ENCODE measurements at places on chromosomes 1 and 21.

DNA sequence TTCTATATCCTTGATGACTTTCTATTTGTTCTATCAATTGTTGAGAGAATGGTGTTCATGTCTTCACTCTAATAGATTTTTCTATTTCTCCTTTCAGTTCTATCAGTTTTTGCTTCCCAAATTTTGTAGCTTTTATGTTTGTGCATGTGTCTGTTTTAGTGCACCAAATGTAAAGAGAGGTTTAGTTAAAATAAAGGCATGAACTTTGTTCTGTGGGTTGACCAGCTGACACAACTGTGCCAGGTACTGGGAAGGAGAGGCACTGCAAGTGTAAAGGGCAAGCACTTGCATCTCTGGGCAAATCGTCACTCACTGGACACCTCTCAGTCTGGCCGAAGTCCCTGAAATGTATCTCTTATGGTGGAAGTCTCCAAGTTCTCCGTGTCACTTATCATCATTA is 38.6 kb upstream of the ABCD3 start:
- DNase-seq = no peak

DNA sequence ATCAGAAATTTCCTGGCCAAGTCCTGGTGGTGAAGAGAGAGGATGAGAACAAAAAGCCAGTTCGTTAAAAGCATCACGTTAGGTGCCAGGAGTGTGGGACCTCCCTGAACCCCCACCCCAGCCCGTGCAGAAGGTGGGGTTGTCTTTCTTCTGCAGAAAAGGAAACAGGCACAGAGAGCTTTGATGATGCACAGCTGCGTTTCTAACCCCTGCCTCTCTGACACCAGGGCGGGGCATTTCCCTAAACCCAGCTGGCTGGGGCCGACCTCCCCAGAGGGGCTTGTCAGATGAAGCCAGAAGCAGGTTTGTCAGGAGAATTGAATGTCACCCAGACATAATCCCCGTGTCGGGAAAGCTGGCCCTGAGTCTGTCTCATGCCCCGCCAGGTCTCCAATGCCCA is 189.3 kb upstream of the EDN2 start:
- DNase-seq = peak; percentile 73

GRCh38 chr1:156608981-156609380 is 7.7 kb upstream of the GPATCH4 start:
- peak; percentile 88 for DNase-seq

DNA sequence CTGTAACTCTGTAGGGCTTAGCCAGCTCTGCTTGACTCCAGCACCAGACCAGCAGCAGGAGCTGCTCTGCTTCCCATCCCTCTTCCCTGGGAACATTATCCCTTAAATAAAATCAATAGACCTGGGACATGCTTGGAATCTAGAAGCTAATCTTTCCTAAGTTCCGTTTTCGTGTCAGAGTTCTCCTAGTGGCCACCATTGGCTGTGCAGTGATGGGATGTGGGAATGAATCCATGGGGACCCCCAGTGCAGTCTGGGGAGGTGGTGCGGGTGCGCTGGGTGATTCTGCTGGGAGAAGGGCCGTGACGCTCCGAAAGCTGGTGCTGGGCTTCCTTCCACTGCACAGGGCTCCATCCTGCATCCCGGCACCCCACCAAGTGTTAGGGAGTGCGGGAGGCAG is 202.7 kb downstream of the CAMTA1 start:
- DNase-seq = no peak

DNA sequence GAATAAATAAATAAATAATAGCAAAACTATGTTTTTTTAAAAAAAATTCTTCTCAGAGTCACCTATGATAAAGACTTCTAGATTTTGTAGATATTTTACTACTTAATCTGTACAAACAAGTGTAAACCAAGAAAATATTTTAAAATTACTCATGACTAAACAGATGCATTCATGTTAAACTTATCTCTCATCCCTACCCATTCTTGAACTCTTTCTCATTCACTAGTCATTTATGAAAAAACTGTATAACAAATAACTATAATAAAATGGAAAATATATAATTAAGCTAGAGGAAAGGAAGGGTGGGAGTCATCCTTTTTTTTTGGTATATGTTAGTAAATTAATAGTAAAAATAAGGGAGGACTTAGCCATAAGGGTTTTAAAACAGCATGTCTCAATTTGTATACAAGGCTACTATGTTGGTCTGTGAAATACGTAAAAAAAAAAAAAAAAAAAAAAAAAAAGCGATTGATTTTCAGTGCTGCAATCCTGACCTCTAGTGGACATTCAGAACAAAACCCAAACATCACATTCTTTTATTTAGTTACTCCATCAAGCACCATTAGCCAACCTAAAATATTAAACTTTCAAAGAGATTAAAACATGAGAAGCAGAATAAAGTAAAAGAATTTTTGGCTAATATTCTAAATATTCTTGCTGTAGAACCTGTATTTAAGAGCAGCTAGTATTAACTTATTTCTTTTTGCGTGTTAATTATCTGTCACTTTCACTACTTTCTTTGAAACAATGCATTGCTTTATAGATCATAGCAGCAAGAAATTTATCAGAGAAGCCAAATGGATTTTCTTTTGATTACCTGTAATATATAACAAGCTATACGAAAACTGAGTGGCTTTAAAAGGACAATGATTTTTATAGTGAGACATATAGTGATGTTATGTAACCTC is 255.8 kb upstream of the CACYBP start:
- DNase-seq = peak; percentile 77

DNA sequence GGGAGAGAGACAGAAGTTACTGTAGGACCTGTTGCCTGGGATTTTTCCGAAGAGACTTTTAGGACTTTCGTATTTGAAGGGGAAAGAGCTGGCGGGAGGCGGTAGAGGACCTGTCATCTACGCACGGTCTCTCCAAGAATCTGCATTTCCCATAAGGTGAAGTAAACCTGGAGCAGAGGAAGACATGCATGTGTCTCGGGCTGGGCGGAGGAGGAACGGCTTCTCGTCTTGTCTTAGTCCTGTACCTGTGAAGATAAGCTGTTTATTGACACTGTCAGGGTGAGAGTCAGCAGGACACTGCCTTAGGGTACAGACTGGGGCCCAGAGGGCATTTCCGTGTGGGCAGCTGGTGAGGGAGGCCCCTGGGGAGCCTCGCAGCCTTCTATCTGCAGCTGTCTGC is 123.4 kb upstream of the COL6A1 start:
- DNase-seq = no peak

DNA sequence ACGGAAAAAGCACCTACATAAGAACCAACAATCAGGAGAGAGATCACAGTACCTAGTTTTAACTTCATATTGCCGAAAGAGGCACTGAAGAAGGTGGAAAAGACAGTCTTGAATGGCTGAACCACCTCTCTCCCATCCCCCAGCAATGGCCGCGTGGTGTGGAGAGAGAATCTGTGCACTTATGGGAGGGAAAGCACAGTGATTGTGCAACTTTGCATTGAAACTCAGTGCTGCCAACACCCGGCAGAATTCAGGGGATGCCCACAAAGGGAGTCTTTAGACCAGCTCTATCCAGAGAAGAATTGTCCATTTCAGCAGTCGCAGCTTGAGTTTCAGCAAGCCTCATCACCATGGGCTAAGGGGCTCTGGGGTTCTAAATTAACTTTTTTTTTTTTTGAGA is 186.3 kb upstream of the USP25 start:
- DNase-seq = no peak

- DNase-seq = no peak
These were observed 10.9 kb upstream of the RWDD3 start for GRCh38 chr1:95223110-95223509.

- no peak for DNase-seq
These were observed 22.3 kb downstream of the POGZ start for GRCh38 chr1:151436985-151437384.

- no peak for DNase-seq
These were observed 9.5 kb downstream of the ACTL8 start for GRCh38 chr1:17764591-17764990.

- DNase-seq = no peak
These were observed 5.9 kb downstream of the SELENON start for GRCh38 chr1:25805863-25806225.

DNA sequence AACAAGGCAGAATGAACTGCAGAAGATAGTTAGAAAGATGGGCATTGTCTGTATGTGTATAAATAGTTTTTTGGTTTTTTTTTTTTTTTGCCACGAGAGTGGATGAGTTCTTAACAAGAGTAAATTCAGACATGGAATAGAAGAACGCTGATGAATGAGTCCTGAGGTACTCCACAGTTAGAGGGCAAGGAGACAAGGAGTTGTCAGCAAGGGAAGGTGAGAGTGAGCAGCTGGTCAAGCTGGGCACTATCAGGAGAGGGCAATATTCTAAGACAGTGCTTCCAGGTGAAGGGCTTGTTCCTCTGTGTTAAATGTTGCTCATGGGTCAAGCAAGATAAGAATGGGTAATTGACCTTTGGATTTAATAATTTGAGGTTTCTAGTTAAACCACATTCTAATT is 138.6 kb upstream of the FAM78B start:
- no peak for DNase-seq

GRCh38 chr1:248825573-248825908 is 174 bp downstream of the SH3BP5L start:
- DNase-seq = no peak

- DNase-seq = no peak
These were observed 7.0 kb upstream of the AJAP1 start for GRCh38 chr1:4647391-4647790.

DNA sequence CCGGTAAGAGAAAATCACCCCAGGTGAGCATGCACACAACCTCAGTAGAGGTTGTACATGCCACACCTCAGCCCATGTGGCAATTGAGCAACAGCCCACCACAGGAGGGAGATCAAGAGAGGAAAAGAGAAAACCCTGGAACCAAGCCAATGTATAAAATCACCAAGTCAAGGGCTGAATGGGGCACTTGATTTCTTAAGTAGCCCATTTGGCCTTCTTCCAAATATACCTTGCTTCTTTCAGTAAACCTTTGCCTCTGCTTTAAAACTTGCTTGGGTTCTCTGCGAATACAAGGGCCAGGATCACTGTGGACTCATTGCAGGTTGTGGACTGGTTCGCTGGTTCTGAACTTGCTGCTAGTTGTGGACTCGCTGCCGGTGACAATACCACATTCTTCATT is 1814.0 kb downstream of the PLA2G4A start:
- no peak for DNase-seq

- peak; percentile 31 for DNase-seq
These were observed 104.1 kb downstream of the KCNN3 start for GRCh38 chr1:154765970-154766369.

GRCh38 chr1:157844089-157844830 is 2.7 kb upstream of the CD5L start:
- DNase-seq = no peak

GRCh38 chr1:9649769-9650168 is 1.8 kb upstream of the PIK3CD start:
- no peak for DNase-seq

GRCh38 chr1:158186180-158186579 is 5.5 kb downstream of the CD1D start:
- no peak for DNase-seq

DNA sequence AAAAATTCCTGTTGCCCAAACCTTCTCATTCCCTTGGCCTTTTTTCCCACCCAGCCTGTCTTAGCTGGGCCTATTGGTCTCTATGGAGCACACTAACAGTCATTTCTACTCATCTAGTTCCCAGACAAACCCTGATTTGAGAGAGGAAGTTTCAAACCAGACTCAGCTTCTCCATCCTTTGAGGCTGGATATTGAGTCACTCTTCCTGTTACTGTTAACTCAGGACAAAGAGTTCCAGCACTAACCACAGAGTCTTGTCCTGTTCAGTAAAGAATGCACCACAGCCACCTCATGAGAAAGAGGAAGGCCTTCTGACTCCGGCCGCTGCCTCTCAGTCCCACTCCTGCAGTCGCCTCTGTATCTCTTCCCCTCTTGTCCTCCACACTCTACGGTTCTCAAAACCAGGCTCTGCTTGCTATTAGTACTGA is 137.8 kb downstream of the PTPRC start:
- DNase-seq = no peak

DNA sequence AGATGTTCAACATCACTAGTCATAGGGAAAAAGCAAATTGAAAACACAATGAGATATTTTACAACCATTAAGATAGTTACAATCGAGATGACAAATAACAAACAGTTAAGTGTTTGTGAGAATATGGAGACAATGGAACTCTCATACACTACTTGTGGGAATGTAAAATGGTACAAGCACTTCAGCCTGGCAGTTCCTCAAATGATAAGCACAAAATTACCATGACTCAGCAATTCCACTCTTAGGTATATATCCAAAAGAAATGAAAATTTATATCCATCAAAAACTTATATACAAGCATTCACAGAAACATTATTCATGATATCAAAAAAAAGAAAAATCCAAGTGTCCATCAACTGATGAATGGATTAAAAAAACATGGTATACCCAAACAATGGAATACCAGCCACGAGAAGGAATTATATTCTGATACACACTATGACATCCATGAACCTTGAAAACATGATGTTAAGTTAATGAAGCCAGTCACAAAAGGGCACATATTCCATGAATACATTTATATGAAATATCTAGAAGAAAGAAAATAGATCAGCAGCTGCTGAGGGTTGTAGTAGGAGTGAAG is 76.4 kb downstream of the EVI5 start:
- no peak for DNase-seq

DNA sequence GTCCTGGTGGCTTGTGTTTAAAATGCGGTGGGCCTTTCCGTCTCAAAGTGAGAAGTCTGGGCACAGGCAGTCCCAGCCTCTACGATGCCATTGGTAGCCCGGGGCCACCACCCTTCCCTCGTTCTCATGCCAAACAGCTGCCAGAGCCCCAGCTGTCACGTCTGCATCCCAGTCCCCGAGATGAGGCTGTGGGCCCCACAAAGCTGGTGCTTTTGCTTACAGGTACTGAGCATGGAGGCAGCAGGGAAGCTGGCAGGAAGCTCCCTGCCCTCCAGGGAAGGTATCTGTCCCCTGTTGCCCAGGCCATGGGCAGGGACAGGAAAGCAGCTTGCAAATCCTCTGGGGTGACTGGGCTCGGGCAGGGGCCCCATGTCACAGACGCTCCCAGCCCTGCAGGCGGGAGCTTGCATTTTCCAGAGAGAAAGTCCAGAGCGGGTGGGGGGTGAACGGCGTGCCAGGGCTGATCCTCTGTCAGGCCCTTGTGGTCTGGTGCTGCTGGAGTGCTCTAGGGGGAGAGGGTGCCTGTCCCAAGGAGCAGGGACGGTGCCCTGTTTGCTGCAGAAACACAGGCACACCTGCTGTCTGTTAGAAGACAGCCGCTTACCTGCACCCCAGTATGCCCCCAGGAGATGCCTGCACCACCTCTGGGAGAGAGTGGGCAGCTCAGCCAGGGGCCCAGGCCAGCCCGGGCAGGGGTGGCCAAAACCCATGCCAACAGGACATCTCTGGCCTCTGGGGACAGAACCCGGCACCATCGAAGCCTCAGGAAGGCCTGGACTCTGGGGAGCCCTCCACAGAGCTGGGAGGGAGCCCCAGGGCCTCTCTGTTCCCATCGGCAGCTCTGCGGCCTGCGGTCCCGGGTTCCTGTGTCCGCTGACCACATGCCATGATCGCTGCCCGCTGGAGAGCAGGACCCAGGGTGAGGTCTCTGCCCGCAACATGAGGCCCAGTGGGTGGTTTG is 45.9 kb downstream of the SLX9 start:
- no peak for DNase-seq

DNA sequence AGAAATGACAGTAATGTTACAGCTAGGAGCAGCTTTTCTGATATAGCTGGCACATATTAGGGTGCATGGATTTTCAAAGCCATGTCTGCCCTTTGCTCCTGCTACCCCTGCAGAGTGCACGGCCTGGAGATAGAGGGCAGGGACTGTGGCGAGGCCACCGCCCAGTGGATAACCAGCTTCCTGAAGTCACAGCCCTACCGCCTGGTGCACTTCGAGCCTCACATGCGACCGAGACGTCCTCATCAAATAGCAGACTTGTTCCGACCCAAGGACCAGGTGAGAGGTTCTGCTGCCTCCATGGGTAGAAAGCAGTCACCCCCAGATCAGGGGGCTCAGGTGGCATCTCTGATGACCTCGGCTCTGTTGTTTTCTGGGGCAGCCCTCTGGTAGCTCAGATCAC is 9.8 kb downstream of the MTARC1 start:
- no peak for DNase-seq
